Jurkat, Clone E6-1 (cell line): ENCODE measurements at places on chromosomes 12 and 14.

- DNase-seq = no peak
Measured at GRCh38 chr12:59317598-59317997, 278.2 kb upstream of the SLC16A7 start.

DNA sequence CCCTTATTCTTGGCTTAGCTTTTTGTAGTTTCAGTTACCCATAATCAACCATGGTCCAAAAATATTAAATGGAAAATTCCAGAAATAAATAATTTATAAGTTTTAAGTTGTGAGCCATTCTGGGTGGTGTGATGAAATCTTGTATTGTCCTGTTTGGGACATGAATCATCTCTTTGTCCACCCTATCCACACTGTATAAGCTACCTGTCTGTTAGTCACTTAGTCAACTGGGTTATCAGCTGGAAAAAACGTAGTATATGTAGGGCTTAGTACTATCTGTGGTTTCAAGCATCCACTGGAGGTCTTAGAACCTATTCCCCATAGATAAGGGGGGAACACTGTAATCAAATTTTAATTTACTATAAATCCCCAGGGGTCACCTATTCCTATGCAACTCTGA, 52.7 kb downstream of the NKX2-1 start:
- DNase-seq = no peak

DNA sequence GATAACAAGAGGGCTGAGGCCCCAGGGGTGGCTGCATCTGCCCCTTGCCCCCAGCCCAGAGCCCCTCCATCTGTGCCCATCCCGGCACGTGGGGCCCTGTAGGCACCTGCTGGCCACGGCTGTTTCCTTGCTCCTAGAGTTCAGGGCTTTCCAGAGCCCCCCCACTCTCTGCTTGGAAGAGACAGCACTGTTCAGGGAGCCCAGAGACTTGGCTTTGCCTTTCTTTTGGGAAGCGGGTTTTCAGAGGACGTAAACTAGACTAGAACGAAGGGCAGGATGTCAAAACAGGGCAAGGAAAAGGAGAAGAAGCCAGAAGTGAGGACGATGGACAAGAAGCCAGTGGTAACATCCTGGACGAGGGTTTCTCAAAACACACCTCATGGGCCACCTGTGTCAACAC, 163.3 kb upstream of the LHX5 start:
- DNase-seq = no peak

DNA sequence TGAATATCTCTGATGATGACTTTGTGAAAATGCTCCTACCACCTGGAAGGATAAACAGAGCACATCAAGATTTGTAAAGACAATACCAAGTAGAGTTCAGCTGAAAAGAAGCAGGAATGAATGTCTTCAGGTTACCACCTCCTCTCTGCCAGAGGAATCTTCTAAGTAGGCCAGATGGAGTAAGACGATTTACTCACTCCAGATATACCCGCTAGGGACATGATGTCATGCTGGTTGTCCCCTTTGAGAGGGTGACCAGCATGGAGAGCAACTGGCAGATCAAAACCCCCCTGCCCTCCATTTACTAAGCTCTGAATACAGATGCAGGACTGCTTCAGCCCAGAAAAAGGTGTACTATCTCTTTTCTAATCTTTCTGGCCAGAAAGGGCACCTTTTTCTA, 39.3 kb upstream of the HSPB8 start:
- DNase-seq = no peak

DNA sequence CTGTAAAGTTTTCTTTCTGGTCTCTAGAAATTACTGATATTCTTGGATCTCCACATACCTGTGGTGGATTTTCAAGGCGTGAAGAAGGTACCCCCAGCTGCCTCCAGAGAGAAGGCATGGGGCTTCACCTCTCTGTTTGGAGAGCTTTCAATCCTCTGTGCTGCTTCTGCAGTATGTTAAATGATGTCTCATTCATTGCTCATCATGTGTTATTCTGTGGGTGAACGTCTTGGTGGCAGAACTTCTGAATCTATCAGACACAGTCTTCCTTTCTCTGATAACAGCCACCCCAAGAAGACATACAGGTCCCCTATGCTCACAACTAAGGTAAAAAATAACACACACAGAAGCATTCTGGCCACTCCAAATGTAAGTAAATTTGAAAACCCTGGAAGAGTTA, 221.3 kb upstream of the TMEM260 start:
- DNase-seq = no peak
